ENCODE measurements at places on chromosomes 16 and 17.

DNA sequence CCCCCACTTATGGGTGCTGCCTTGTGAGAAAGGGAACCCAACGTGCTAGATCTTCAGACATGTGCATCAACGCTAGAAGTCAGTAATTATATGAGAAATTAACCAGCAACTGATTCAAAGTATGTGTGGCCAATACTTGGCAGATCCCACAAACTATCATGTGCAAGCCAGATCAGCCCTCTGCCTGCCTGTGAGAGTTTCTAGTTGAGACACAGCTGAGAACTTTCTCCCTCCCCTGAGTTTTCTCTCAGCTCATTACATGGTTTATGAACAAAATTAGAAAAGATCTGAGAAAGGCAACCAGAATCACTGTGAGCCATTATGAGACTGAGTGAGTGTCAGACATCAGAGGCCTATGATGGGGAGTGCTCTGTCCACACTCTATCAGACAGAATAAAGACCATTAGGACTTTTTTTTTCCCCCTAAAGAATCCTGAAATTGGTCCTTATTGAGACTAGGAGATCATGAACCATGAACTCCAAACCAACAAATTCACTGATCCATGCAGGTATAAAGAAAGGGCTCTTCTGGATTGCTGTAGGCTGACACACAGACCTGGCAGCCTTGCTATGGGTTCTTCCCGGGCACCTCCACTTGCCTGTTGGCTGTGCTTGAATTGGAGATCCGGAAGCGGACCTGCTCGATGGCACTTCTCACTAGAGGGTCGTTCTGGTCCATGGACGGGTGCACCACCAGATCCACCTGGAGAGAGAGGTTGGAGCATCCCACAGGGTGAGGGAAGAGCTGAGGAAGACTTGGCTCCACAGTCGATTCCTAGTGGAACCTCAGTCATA lies 51.5 kb downstream of the GTF3C1 start:
- DNase-seq: no peak

GRCh38 chr16:9874219-9874618 lies 308.0 kb downstream of the GRIN2A start:
- no peak for DNase-seq

GRCh38 chr16:9102379-9102778 lies 10.9 kb downstream of the HAPSTR1 start:
- DNase-seq: no peak

GRCh38 chr17:80763293-80763867 lies 218.7 kb downstream of the RPTOR start:
- DNase-seq: no peak

DNA sequence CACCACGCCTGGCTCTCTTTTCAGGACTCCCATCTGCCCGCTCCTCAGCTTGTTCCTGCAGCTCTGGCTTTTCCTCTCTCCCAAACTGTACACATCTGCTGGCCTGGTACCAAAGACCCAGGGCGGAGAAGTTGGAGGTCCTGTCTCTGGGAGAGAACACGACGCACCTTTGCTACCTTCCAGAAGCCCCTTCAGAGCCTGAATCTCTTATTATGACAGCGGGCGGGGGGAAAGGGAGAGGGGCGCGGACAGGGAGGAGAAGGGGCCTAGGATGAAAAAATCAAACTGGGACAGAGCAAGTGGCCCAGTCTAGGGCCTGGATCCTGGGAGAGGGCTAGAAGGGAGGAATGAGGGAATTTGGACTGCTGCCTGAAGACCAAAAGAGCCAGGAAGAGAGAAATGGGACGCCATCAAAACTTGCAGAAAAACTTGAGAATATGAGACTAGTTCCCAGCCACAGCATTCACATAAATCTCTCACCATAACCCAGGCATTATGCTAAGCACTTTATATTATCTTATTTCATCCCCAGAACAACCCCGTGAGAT lies 2.5 kb upstream of the PER1 start:
- no peak for DNase-seq

DNA sequence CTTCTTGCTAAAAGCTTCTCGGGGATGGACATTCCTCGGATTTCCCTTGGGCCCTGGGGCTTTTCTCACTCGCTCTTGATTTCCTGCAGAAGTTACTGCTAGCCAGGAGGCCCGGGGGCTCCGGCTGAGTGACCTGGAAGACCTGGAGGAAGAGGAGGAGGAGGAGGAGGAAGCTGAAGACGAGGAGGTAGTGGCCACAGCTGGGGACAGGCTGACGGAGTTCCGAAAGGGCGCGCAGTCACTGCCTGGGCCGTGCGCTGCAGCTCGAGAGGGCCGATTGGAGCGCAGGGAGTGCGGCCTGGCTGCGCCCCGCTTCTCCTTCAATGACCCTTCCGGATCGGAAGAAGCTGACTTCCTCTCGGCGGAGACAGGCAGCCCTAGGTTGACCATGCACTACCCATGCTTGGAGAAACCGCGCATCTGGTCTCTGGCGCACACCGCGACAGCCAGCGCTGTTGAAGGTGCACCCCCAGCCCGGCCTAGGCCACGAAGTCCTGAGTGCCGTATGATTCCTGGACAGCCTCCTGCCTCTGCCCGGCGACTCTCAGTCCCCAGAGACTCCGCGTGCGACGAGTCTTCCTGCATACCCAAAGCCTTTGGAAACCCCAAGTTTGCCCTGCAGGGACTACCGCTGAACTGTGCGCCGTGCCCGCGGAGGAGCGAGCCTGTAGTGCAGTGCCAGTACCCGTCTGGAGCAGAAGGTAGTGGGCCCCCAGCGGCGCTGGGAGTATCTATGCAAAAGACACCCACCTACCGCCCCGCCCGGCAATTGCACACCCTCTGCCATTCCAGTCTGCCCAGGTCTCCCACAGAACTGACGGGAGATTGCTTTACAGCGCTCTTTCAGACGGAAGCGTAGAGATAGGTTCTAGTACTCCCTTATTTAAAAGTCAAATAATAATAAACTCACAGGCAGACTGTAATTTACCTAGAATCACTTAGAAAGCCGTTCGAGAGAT lies 4.9 kb downstream of the IRX6 start:
- no peak for DNase-seq

DNA sequence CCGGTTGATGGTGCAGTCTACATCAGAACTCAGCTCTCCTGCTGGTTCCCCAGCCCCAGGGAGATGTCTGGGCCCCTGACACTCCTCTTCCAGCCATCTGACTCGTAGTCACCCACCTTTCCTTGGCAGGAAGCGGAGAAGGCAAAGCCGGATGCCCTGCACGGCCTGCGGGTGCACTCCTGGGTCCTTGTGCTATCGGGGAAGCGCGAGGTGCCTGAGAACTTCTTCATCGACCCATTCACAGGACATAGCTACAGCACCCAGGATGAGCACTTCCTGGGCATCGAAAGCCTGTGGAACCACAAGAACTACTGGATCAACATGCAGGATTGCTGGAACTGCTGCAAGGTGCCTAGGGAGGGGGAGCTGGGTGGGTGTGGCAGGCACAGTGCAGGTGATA lies 12.7 kb downstream of the DRC7 start:
- DNase-seq: no peak

- no peak for DNase-seq
Measured at GRCh38 chr17:43220511-43221125, 7.8 kb downstream of the CCDC200 start.

DNA sequence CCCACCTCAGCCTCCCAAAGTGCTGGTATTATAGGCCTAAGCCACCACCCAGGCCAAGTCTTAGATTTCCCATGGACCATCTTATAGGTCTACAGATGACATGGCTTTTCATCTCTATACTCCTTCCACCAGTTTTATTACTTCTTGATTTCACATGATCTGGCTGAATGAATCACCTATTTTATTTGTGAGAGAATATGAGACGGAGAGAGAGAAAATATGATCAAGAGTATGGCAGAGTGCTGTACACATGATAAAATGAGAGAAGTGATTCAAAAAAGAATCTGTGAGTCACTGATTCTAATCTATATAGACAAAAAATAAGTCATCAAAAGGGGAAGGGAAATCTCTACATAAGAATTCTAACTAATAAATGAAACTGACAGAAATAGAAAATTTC lies 13.7 kb downstream of the ACSM1 start:
- DNase-seq: no peak

DNA sequence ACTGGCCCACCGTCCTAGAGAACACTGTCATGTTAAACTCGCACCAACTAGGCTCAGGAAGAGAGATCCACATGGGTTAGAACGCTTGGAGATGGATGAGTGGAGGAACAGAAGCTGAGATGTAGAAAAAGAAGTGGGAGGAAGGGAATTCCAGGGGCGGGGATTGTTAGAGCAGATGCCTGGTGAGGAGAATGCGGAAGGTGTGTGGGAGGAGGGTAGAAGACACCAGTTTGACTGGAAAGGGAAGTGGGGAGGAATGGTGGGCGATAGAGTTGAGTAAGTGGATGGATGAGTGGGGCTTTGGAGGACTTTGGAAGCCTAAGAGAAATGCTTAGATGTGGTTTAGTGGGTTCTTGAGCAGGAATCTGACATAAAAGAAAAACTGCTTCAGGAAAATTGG lies 37.4 kb downstream of the DHX38 start:
- DNase-seq: no peak

All from NCI-H446 (cell line).